WERI-Rb-1 (cell line): ENCODE measurements at places on chromosomes 6 and 20.
A peak's percentile ranks its signal among the peaks of the same experiment; 100 is the strongest.

DNA sequence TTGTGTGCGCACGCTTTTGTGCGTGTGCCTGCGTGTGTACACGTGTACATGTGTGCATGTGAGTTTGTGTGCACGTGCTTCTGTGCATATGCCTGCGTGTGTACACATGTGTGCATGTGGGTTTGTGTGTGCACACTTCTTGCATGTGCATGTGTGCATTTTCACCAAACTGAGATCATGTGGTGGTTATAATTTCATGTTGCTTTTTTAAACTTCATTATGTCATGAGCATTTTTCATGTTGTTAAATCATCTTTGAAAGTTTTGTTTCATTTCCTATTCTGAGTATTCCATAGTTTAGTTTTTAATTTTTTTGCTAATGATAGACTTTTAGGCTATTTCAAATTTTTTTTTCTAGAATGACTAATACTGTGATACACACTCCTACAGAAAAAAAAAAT is 6.4 kb upstream of the CST3 start:
- no peak for DNase-seq

DNA sequence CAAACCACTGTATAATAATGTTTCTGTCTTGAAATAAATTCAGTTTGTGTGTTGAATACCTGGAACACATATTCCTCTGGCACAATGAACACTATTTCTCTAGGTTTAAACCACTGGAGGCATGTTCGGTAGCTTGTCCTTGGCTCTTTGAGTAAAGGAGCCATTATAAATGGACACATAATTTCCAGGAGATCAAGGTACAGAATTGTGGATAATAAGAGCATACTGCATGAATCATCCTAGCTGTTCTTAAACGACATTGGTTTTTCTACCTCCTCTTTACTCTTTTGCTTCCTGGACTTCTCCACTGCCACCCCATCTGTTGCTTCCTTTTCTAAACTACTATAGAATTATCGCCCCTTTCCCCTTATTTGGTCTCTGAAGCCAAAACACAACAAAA is 1.2 kb downstream of the CENPW start:
- DNase-seq = no peak

DNA sequence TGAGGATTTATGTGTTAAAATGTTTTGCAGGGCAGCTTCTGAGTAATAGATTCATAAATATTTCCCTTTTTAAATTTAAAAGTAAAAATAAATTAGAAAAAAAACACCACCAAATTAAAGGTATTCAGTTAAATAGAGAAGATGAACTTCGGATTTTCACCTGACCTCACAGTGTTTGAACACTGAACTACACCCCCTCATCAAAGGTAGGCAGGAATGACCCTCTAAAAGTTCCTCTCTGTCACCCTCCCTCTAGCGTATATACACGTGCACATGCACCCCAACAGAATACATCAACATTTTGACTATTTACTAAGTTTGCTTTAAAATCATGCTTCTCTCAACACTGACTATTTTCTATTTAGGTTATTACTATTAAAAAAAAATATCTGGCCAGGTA is 528.3 kb downstream of the QKI start:
- DNase-seq = no peak

DNA sequence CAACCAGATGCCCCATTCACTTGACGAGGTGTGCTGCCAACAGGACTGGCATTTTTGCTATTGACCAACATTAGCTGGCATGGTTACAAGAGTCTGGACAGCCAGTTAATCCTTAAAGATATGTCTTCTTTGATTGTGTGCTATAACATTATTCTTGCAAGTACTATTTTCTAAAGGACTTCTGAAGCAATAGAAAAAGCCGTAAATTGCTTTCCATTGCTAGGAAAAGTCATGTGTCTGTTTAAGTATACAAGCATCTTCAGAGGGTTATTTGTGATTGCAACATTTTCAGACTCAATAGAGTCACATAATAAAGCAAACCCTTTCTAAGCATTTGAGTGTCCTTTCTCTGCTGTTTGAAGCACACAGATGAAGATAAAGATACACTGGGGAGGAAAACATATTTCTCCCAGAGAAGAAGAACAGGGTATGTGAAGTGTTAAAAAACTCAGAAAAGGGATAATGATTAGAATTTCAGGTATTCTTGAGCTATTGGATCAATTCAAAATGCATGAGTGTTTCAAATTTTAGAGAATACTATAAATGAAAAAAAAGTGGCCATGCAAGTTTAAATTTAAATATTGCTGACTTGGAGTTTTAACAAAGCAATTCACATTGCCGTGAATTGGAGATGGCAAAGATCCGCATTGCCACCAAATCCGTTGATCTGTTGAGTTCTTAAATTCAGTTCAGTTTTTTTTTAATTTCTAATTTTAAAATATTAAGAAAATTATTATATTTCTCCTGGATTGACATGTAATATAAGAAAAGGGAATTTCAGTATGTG is 191.7 kb upstream of the MAP3K7 start:
- DNase-seq = no peak

GRCh38 chr6:34315780-34316179 is 67.0 kb upstream of the SMIM29 start:
- no peak for DNase-seq

- no peak for DNase-seq
These were observed 13.8 kb downstream of the SLC2A4RG start for GRCh38 chr20:63753381-63753780.

DNA sequence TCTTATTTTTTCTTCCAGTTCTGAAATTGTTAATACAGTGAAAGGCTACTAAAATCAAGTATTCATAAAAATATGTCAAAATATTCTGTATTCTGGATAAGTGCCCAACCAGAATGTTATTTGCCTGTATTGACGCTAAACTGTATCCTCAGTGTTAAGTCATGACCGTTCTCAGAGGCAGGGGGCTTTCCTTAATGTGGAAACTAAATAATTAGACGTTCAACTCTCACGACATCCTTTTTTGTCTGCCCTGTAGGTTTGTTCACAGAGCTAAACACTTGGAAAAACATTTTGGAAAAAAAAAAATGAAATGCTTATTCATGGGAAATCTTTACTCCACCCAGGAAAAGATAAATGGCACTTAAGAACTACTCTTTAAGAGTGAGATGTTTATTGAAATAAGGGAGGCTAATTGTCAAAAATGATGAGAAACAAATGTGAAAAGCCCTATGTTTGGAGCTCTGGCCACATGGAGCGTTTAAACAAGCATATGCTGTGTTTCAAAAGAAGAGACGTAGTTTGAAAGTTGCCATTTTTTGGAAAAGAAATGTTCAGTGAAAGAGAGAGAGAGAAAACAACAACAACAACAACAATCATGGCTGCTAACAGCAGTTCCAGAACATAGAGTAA is 453.1 kb upstream of the MARCKS start:
- no peak for DNase-seq

GRCh38 chr20:63540417-63541186 is 3.4 kb upstream of the PTK6 start:
- no peak for DNase-seq

DNA sequence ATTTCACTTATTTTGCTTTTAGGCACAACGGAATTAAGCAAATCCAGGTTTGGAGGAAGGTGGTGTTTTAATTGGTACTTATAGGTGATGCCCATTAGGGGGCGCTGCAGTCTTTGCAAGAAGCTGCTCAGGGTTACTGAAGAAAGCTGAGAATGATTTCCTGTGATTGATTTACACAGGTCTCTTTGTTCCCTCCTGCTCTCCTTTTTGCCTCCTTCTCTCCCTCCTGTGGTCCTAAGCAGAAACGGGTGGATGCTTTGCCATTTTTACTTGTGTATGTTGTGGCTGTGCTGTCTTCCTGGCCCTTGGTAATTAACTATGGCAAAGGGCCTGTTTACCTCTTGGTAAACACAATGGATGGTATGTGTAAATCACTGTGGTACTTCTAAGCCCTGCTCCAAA is 97.8 kb downstream of the ANKS1A start:
- peak; percentile 85 for DNase-seq

- DNase-seq = no peak
These were observed 243.8 kb downstream of the CDH26 start for GRCh38 chr20:60202046-60202445.

DNA sequence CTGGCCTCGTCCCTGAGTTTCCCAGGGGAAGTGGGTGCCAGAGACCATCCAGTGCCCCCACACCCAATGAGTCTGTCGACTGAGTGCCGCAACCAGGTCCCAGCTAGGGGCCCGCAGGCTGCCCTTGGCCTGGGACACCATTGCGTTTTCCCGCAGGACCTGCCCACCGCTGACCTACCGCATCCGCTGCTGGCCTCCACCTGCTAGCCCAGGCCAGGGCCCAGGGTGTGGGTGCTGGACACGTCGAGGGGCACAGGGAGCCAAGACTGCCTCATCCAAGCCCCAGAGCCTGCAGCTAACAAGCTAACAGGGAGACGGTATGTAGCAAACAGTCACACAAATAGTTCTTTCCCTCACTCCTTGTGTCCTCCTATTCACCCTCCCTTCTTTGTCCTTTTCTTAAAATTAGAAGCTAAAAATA is 97.7 kb downstream of the TMEM242 start:
- no peak for DNase-seq

DNA sequence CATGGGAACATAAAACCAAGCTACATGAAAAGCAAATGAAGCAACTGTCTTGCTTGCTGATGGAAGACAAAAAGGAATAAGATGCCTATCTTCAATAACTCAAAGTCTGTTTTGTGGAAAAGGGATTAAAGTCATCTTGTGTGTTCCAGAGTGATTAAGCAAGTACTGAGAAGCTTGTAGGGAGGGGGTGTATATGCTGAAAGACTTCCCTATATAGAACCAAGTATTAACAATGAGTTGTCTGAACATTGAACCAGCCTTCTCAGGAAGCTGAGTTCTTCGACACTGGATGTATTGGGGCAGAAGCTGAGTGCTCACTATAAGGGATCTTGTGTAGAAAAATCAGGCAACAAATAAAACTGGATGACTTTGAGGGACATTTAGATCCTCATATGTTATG is 451.8 kb downstream of the CD83 start:
- DNase-seq = no peak

GRCh38 chr20:50413088-50413500 is 97.1 kb upstream of the PTPN1 start:
- no peak for DNase-seq

- no peak for DNase-seq
These were observed 273.6 kb downstream of the PACRG start for GRCh38 chr6:163001330-163001729.

DNA sequence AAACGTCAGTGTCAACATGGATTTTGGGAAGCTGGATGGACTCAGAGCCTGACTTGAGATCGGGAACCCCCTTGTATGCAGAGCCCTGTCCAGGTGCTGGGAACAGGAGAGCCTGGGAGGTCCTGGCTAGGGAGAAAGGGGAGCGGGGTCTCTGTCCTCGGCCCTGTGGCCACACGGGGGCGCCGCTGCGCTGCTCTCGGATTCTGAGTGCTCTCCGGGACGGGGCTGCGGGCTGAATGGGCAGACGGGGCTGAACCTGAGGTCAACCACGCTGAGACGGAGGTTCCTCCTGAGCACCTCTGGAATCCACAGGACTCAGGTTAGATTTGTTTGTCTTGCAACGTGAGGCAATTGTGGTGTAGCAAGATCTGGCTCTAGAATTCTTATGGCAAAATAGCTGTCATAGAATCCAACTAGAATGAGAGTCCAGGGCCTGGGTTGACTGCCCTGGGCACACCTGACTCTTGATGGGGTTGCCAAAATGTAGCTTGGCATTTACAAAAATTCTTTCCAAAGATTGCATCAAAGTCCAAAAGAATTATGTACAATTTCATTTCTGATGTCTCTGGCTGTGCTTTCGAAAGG is 20.6 kb upstream of the HLA-F start:
- DNase-seq = peak; percentile 91

- DNase-seq = no peak
These were observed 19.3 kb upstream of the AKIRIN2 start for GRCh38 chr6:87721311-87721710.

GRCh38 chr6:101110814-101111213 is 229.7 kb upstream of the ASCC3 start:
- no peak for DNase-seq

- no peak for DNase-seq
These were observed 254.9 kb downstream of the CDKAL1 start for GRCh38 chr6:20789162-20789561.

DNA sequence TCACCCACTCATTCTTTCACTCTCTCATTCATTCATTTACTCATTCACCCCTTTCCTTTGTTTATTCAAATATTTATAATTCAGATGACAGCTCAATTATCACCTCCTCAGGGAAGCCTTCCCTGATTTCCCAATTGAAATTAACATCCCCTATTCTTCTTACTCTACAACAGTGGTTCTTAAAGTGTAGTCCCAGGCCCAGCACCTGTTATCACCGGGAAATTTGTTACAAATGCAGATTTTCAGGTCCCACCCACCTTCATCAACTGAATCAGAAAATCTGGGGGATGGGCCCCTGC is 30.3 kb downstream of the KIAA1755 start:
- DNase-seq = no peak

DNA sequence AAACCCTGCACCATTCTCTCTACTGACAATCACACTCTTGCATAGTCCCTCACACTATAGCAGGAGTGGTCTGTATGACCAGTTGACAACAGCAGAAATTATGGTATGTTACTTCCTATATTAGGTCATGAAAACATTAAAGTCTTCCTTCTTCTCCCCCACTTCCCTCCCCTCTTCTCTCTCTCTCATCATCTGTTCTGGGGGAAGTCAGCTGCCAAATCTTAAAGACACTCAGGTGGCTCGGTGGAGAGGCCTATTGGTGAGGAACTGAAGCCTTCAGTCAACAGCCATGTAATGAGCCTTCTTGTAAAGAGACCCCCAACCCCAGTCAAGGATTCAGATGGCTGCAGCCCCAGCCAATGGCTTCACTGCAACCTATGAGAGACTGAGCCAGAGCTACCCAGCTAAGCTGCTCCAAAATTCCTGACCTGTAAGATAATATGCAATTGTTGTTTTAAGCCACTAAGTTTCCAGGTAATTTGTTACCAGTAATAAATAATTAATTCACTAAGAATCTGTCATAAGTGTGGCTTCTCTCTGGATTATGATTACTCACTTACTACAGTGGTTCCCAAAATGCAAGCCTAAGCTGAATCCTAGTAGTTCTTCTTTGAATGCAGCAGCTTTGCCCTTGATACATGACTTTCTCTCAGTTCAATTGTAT is 11.2 kb upstream of the TSBP1 start:
- DNase-seq = no peak

DNA sequence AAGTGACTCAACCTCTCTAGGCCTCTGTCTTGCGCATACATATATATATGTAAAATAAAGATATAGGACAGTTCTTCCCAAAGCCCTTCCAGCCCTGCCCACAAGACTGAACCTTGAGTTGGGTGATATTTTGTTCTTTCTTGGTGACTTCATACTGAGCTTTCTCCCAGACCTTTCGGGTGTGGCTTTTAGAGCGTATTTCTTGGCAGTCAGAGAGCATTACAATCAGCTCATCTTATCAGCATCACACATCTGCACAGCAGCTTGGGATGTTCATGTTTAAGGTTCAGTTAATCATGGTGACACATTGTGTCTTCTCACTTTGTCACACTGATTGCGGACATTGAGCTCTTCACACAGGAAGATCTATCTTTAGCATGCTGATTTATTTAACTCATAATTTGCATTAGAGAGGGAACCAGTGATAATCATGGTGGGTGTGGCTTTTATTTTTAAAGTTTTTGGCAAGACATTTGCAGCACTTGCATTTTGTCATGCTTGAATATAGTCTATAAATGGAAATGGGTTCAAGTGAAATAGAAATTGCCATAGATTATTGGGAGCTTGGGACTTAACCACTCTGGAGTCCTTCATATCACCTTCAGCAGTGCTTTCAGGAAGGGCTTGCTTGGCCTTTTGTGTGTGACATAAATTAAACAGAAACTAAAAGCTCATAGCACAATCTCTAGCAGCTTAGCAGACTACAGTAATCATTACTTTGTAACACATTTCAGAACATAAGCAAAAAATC is 8.3 kb downstream of the KIF3B start:
- no peak for DNase-seq
